ENCODE measurements at places on chromosomes 5 and 9.

DNA sequence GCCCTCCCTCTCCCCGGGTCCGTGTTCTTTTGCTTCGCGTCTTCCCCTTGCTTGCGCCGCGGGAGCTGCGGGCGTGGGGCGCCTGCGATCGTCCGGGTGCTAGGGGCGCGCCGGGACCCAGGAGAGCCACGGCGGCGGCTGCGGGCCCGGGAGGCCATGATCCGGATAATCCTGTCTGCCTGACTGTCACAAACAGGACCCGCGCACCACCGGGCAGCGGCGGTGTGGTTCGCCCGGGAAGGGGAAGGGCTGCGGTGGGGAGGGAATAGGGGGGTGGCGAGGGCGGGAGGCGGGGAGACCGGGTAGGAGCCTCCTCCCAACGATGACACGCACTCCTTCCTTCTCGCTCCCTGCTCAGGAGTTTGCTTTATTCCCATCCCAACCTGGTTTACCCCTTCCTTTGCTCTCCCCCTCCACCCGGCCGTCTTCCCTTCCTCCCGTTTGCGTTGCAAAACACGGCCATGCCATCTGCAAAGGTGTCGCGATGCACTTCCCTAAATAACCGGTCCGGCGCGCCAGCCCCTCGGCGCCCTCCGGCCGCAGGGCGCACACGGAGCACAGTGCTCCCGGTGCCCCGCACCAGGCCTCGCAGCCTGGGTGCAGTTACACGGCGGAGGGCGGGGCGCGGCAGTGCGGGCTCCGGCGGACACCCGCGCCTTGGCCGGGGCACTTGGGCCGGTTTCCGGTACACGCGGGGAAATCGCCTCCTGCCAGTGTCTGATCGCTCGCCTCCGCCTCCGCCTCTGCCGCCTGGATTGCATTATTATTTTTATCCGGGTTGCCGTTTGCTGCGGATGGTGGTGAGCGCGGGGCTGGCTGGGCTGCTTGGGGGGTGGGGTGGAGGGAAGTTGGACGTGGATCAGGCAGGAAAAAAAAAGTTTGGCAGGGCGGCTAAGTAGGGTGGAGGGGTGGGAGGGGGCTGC is 1.5 kb downstream of the SMARCA2 start:
- DNase-seq, result peak; percentile 54

DNA sequence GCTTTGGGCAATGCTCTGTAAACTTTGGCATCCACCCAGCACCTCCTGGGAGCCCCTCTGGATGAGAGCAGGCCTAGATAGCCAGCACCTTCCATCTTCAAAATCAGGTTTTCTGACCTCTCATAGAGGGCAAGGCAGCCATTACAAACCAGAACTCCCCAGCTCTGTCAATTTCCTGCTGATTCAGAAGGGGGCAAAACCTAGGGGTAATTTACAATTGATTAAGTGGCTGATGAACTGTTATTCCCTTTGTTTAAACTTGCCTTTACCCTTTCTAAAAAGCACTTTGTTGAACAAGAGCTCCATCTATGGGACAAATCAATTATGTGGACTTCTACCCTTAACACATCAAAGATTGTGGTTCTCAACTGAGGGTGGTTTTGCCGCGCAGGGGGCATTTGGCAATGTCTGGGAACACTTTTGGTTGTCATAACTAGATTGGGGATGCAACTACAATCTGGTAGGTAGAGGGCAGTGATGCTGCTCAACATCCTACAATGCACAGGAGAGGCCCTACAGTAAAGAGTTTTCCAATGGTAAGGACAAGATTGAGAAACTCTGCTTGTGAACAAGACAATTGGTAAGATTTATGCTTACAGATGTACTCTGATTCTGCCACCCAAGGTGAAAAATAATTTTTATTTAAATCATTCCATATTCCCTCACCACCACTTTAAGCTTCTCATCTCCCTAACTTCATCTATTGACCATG is 184.1 kb downstream of the MARCHF11 start:
- DNase-seq, result no peak

DNA sequence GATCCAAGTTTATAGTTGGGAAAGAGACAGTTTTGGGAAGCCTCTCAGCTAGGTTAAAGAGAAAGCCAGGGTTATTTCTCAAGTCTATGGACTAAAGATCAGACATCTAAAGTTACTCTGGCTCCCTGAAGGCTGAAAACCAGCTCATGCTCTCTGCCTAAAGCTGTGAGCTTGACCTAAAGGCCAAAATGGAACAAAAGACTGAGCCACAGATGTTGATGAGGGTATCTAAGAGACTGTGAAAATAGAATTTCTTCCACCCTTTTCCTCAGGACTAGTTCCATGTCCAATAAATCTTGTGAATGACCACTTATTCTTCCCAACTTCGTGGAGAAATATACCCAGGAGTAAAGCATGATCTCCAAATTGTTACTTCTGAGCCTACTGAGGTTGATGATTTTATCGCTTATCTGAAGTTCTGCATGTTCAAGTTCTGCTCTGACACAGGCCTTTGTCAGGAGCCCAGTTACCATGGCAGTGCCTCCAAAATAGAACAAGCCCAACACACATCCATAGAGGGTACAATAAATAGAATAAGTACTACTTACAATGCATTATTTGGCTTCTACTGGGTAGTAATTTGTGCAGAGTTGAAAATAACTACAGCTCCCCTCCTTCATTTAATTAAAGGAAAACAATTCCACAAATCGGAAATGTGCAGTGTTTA is 373.6 kb downstream of the NTRK2 start:
- no peak for DNase-seq

DNA sequence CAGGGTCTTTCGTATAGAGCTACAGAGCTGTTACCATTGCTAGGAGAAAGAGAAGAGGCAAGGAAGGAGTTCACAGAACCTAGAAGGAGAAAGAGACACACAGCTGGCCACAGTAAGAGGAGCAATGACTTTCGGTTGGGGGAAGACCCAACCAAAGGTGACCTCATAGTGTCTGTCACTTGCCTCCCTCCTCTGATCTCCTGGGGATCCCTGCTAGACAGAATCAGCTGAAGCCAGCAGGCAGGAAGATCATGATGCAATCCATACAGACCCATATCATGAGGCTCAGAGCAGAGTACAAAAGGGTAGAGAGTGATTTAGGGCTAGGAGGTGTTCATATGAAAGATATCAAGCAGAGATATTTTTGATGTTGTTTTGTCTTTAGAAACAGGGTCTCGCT is 26.0 kb upstream of the EPB41L4B start:
- DNase-seq, result no peak

DNA sequence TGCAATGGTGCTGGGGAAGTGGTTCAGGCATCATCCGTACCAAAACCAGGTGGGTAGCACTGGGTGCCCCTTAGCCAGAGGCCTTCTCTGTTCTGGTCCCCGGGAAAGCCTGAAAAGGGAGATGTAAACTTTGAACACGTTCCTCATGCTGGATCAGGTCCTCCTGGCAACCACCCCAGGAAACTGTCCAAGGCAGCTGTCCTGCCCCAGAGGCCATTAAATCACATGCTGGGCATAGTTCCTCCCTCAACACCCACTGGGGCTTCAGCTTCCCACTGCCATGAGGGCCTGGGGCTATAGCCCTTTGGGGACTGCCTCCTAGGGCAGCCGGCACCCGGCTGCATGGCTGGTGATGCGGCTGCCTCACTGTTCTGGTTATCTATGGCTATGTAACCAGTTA is 228.9 kb upstream of the MVB12B start:
- DNase-seq, result no peak

GRCh38 chr5:124343451-124343867 is 403.0 kb downstream of the ZNF608 start:
- DNase-seq, result no peak

GRCh38 chr5:80151890-80152289 is 104.0 kb downstream of the SERINC5 start:
- no peak for DNase-seq

DNA sequence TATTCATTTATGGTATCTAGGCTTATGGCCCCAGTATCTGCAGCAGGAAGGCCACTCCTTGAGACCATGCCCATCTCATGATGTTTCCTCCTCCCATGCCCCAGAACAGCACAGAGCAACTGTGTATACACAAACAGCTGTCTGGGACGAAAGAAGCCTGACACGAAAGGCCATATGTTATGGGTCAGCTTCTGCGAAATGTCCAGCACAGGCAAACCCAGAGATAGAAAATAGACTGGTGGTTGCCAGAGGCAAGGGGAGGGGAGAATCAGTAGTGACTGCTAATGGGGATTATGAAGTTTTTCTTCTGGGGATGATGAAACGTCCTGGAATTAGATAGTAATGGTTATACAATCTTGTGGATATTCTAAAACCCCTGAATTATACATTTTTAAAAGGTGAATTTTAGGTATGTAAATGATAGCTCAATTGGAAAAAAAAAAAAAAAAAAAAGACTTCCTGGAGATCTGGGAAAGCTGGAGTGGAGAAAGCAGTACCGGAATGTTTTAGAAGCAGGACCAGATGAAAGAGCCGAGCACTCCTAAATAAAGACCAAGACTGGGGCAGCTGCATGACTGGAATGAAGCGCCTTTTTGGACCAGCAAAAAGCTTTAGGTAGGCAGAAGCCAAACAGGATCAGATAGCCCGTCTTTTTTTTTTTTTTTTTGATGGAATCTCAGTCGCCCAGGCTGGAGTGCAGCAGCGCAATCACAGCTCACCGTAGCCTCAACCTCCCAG is 29.2 kb downstream of the PCDHGC5 start:
- DNase-seq, result no peak

GRCh38 chr5:76341651-76342334 is 61.3 kb upstream of the IQGAP2 start:
- DNase-seq, result no peak

DNA sequence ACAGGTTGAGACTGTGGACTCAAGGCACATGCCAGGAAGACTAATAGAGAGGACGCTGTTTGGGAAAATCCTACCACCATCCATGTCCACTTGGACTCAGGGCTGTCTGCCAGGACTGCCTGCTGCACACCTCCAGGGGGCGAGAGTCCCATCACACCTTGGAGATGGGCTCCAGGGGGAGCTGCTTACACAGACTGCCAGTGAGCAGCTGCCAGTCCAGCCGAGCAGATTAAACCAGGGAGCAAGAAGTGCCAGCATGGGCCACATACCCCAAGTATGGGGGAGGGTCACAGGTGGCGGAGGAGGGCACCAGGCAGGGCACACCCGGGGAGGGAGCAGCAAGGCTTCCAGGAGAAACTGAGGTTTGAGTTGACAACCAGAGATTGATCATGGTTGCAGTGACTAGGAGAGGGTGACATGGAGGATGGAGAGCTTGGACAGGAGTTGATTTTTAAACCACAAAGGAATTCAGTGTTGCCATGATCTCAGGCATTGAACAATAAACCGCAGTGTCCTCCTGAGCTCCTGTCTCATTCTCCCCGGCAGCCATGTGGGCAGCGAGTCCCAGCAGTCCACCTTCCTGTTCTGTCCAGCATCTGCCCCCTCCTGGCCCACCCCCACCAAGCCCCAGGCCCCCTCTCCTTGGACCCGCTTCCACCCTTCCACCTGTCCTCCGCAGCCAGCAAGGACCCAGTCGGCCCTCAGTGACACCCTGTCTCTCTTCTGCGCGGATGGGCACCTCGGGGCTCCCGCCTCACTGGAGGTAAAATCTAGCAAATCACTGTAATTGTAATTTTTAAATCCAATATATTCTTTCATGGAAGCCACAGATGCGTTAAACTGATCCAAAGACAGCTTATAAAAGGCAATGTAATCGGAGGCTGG is 3.1 kb upstream of the VAV2 start:
- DNase-seq, result no peak
